ENCODE measurements at places on chromosomes 3 and 15.

DNA sequence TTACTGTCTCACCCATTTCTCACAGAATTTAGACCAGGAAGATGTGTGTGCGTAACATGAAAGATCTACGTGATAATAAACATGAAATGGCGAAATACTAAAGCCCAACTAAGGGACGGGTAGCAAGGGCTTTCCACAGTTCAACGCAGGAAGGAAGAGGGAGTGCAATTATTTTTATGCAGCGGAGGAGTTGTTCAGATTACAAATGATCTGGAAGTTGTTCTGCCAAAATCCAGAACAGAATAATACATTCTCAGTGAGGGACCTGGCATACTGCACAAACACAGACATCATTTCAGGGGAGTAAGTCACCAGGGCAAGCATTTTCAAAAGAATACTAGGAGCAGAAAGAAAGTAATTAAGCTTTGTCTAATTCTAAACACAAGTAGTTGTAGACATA is 133.6 kb upstream of the RAP2B start:
- DNase-seq = no peak

DNA sequence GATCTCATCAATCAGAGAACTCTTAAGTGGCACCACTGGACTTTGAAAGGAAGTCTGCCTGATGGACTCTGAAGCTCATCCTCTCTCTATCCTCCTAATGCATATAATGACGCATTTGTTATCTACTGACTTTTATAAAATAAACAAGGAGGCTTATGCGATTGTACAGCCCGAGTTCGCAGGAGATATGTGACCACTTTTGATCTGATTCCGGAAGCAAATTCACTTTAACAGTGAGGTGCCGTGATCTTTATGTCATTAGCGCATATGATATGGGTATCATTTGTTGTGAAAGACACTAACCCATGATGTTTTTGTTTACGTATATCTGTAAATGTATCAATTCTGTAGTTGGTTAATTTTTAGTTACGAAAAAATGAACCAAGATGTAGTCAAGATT is 427 bp upstream of the RNF111 start:
- no peak for DNase-seq

- DNase-seq = no peak
These were observed 493.1 kb downstream of the SHQ1 start for GRCh38 chr3:72355168-72355567.

GRCh38 chr3:4406746-4407568 is 60.1 kb downstream of the SUMF1 start:
- DNase-seq = no peak

DNA sequence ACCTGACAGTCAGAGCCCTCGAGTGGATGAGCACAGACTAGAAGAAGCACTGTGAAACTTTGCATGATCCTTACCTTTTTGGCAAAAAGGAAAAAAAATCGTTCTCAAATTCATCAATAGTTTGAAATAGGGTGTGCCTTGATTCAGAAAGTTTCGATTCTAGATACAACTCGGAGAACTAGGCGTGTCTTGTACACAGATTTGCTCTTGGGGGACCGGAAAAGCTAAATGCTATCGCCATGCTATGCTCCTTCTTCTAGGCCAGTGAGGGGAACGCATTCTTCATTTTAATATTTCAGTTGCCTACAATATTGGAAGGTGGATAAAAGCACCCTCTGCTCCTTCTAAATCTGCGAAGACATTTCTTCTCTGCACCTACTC is 25.0 kb downstream of the CD86 start:
- no peak for DNase-seq

- DNase-seq = no peak
These were observed 44.2 kb upstream of the SKOR1 start for GRCh38 chr15:67781061-67781460.

- DNase-seq = no peak
These were observed 249.3 kb downstream of the BBX start for GRCh38 chr3:107772016-107772415.

DNA sequence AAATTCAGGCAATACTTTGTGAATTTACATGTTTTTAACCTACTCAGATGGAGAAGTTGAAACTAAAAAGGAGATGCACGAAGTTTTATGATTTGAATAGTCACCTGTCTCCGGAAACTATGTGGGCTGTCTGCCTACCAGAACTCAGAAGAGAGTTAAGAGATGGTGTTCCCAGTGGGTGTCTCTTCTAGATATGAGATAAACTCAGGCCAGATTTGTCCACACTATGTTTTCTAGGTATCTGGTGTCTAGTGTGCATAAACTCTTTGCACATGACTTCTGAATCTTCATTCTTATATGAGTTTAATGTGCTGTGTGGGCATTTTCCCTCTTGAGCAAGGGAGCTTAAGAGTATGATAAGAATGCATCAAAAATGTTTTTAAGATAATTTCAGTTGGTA is 222.8 kb downstream of the FOXP1 start:
- DNase-seq = no peak

- no peak for DNase-seq
These were observed 49.2 kb upstream of the NMD3 start for GRCh38 chr3:161171639-161172552.

DNA sequence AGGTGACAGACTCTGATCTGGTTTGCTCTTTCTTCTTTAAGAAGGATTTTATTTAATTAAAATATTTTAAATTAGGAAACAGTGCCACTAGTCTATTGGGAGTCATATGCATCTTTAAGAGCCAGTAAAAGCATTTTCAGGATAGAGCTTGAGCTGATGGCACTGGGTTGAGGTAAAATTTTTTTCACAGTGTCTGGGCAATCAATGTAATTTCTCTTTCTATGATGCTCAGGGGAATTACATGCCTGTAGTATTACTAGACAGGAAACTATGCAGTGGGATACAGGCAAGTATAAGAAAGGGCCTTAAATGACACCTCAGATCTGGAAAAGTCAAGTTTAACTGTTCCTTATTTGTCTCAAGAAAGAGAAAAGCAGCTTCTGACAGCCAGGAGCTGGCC is 76.4 kb downstream of the GAP43 start:
- no peak for DNase-seq

DNA sequence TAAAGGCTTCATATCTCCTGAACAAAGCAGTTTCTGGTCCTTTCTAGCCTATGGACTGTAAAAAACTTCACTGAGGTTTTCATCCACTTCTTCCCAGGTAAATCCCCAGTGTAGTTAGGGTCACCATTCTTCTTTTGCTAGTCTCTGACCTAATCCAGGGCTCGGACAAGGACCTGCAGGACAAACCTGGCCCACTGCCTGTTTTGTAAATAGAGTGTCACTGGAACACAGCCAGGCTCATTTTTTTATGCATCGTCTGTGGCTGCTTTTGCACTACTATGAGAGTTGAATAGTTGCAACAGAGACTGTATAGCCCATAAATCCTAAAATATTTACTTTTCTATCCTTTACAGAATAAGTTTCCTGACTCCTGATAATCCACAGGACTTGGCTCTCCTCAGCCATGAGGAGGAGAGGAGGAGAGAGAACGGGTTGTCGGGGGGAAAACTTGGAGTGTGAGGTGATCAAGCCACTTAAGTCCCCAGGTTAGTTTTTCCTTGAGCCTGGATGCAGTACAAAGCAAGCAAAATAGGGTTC is 29.0 kb downstream of the CCR3 start:
- DNase-seq = no peak

GRCh38 chr3:2823031-2823430 is 287.1 kb downstream of the IL5RA start:
- DNase-seq = no peak

DNA sequence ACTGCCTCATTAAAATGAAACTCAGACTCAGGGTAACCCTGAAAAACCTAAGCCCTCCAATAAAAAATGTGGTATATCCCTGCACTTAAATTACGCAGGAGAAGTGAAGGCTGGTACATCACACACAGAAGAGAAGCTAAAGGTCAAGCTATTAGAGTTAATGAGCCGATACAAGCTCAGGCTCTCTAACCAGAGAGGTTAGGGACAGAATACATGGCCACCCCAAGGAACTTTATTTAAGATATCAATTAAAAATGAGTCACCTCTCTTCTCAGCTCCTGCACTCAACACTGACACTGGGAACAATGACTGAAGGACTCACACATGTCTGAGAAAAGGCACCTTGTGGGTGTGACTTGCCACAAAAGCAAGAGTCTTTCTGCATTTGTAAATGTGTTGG is 800.6 kb upstream of the CFAP20DC start:
- no peak for DNase-seq

DNA sequence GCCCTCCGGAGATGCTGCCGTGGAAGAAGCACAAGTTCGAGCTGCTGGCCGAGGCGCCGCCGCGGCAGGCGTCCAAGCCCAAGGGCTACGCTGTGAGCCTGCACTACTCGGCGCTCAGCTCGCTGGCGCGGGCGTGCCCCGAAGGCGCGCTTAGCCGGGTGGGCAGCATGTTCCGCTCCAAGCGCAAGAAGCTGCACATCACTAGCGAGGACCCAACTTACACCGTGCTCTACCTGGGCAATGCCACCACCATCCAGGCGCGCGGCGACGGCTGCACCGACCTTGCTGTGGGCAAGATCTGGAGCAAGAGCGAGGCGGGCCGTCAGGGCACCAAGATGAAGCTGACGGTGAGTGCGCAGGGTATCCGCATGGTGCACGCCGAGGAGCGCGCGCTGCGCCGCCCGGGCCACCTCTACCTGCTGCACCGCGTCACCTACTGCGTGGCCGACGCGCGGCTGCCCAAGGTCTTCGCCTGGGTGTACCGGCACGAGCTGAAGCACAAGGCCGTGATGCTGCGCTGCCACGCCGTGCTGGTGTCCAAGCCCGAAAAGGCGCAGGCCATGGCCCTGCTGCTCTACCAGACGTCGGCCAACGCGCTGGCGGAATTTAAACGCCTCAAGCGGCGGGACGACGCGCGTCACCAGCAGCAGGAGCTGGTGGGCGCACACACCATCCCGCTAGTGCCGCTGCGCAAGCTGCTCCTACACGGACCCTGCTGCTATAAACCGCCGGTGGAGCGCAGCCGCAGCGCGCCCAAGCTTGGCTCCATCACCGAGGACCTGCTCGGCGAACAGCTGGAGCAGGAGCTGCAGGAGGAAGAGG is 1.3 kb downstream of the FAM43A start:
- DNase-seq = no peak

DNA sequence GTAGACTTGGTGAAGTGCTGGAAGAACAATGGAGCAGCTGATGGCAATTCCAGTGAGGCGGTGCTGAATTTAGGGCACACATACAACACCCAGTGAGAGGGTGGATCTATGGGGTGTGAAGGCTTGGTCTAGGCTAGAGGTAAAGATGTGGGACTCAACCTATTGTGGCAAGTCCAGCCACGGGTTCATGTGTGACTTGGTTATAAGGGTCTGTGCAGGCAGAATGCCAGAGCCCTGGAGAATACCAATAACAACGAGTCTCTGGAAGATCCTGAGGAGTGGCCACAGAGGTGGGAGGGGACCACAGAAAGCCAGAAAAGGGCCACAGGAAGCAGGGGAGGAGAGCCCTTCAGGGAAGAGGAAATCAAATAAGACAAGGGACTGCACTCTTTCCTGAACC is 55.0 kb downstream of the VGLL4 start:
- DNase-seq = no peak

- no peak for DNase-seq
These were observed 286.4 kb downstream of the TBC1D5 start for GRCh38 chr3:17456046-17456445.

GRCh38 chr3:179969525-179969924 is 67.2 kb downstream of the PEX5L start:
- DNase-seq = no peak

DNA sequence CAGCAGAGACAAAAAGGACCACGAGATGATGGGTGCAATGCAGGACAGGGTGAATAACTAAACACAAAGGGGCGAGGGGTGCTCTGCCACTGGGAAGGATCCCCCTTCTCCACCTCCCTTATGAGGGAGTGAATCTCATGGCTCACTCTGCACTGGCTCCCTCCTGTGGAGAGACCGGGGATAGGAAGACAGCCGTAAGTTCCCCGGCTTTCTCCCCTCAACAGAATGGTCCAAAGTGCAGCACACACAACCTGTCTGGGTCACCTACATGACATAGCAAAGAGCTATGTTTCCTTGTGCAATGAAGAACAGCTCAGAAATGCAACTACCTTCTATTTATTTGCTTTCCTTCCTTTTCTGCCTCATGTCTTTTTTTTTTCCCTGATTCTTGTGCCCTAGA is 7.8 kb upstream of the ACSBG1 start:
- no peak for DNase-seq

DNA sequence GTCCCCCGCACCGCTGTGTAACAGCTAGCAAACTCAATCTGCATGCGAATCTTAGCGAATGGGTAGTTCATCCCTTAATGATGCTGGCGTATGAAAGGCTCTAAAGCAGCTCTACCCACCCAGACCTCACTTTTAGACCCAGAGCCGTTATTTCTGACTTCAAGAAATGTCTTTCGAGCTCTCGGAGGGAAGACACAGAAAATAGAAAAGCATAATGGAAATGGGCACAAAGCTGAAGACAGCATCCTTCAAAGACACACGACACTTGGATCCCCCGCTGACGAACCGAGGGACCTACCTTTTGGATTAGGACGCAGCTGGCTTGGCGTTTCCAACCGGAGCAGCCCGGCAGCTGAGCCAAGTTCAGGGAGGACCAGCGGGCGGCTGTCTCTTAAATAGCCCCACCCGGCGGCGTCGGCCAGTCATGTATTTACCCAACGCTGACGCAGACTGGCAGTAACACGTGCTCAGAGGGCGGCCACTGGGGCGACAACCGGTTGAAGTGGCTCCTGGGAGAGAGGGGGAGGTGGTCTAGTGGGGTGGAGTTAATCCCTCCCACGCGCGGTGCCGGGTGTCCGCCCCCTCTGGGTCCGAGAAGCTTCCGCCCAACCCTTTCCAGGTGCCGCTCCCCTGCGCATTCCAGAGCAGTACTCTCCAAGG is 1.5 kb downstream of the CCK start:
- DNase-seq = no peak

DNA sequence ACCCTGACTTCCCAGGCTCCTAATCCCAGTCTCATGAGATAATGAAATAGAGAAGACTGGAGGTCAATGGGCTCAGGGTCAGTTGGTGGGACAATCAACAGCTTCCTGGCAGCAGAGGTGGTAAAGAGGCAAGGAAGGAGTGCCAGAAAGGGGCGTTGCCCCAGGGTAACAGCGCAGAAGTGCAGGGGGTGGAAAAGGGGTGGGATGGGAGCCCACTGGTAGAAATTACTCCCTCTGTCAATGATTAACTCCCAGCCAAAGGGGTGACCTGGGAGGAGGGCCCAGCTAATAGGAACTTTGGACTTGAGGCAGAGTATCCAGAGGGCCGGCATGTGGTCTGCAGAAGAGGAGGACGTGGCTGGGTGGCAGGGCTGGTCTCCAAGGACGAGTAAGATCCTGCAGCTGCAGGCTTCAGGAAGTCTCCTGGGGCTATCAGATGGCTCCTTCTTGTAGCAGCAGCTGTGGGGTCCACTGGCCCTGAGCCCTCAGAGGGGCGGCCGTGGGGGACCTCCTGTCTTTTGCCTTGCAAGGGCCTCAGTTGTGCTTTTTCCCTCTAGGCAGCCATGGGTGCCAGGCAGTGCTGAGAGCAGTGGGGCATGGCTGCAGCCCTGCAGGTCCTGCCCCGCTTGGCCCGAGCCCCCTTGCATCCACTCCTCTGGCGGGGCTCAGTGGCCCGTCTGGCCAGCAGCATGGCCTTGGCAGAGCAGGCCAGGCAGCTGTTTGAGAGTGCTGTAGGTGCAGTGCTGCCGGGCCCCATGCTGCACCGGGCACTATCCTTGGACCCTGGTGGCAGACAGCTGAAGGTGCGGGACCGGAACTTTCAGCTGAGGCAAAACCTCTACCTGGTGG is 2.3 kb downstream of the GLYCTK start:
- DNase-seq = no peak

GRCh38 chr3:111859974-111860859 is 1.2 kb downstream of the PHLDB2 start:
- no peak for DNase-seq

- no peak for DNase-seq
These were observed 30.5 kb upstream of the MYZAP start for GRCh38 chr15:57561041-57561711.

GRCh38 chr3:47678446-47679338 is 100.0 kb upstream of the CSPG5 start:
- DNase-seq = no peak

All from cortex of kidney (tissue), 1 donor.